ENCODE measurements at places on chromosomes 4 and X. TPM values are rescaled to one million over a fixed set of nuclear protein-coding genes. Genes with fewer than 3 reads are reported as not detected.

GRCh38 chr4:156411531-156411930, 457.9 kb upstream of the CTSO start:
- no peak for DNase-seq

- no peak for DNase-seq
Measured at GRCh38 chr4:81039351-81039972, 9.0 kb downstream of the BMP3 start.

GRCh38 chr4:169040559-169041261, 30.7 kb upstream of the CBR4 start:
- DNase-seq, result no peak

DNA sequence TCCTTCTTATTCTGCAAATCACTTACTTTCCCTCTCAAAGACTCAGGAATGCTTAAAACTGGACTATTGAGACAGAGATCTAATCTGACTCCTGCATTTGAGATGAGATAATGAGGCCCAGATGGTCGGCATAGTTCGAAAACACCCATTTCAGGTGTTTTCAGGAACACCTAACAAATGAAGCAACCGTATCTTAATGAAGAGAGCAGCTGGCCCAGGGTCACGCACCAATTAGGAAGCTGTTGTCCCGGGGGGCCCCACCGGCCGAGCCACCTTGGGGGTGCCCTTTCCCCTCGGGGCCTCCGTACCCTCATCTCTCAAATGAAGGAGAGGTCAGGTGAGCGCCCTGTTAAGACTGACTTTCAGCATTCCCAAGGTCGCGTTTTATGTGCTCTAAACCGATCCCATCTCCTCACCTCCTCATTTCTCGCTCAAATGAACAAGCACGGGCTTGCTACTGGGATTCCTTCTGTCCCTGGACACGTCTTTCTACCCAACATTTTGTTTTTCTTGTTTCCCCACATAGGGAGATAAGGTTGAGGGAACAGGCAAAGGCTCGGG, 824 bp downstream of the LRPAP1 start:
- DNase-seq, result no peak

Gene PNMA5
- not detected for total RNA-seq

Gene TLR2
- not detected for total RNA-seq

Gene MTNR1A
- not detected for total RNA-seq

Gene NAP1L5
- total RNA-seq, result 13.7 TPM
